ENCODE measurements at places on chromosomes 1 and 21.

DNA sequence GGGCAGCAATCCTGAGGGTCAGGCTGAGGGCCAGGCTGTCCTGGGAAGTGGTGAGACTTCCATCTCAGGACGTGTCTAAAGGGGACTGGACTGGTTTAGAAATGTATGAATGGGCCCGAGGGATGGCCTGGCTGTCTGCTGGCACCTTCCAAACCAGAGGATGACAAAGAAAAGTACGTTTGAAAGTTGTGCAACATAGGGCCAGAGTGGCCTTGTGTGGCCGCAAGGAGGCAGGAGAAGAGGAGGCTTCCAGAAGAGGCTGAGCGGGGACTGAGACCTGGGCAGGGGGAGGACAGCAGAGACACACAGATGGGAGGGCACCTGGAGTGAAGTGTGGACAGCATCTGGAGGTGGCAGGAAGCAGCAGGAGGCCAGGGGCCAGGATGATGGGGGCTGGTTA, 2.6 kb upstream of the SYTL1 start:
- no peak for DNase-seq

GRCh38 chr1:242567596-242567995, 43.1 kb upstream of the PLD5 start:
- no peak for DNase-seq

DNA sequence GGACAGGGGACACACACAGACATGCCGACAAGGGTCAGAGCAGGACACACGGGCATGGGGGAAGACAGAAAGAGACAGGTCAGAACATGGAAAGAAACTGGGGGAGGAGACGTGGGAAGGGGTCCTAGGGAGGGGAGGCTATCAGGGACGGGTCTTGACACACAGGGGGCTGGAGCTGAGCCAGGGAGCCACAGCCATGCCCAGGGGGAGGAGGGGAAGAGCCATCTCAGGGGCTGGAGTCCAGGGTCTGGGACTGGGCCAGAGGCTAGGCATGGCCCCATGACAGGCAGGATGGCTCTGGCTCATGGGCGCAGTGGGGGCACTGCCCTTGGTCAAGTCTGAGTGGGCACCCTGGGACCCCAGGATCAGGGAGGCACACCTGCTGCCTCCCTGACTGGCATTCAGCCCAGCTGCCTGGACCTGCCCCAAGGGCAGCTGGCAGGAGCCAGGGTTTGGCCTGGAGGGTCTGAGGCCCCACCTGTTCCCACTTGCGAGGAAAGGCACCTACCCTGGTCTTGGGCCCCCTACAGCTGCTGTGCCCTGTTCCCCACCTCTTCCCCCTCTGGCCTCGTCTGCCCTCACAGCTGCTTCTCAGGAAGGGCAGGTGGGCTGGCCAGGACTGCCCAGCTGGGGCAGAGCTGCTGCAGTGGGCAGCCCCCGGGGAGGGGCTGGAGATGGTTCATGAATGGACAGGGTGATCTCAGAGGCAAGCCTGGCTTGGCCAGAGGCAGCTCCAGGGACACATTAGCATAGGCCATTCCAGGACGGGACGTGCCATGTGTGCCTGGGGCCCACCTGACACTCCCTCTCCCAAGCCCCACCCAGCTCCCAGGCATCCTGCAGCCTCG, 42.9 kb downstream of the HSPG2 start:
- DNase-seq = no peak

GRCh38 chr1:229951856-229952534, 115.0 kb upstream of the GALNT2 start:
- DNase-seq = no peak

GRCh38 chr1:65904681-65905083, 112.0 kb downstream of the PDE4B start:
- no peak for DNase-seq

DNA sequence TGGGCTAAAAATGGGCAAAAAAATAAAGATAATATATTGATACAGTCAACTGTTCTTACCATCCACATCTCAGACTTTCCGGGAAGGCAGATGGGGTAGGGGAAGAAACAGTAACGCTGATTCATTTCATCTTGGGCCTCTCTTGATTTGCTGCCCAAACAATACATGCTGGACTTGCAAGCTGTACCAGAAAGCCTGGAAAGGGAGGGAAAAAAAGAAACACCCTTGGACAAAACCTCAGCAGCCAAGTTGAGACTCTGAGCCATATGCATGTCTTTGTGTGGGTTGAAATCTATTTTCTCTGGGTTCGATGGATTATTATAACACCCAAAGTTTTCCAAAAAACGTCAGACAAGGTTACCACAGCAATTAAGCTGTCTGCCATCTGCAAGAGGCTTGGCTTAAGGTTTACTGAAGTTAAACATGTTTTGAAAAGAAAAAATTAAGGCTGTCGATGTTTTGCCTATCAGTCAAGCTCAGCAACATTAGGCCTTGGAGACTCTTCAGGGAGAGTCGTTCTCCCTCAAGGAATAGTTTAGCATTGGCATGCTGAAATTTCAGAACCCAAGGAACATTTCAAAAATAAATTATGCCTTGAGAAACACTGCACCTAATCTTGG, 71.2 kb downstream of the PSMG1 start:
- DNase-seq = no peak

DNA sequence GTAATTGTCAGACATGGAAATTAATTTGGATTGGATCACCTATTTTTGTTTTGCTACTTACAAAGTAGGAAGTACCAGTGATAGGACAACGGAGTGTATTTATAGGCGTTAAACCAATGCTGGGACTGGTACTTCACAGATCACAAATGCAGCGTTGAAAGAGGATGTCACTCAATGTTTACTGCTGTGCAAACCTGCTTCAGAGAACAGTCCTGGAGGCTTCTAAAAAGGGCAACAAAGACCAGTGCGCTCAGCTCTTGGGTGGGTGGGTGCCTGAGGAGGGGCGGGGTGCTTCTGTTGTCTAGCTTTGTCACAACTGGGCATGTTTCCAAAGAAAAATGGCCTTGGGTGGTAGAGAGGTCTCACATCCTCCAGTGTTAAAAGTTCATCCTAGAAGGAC, 2.1 kb downstream of the C1orf21 start:
- DNase-seq = no peak

DNA sequence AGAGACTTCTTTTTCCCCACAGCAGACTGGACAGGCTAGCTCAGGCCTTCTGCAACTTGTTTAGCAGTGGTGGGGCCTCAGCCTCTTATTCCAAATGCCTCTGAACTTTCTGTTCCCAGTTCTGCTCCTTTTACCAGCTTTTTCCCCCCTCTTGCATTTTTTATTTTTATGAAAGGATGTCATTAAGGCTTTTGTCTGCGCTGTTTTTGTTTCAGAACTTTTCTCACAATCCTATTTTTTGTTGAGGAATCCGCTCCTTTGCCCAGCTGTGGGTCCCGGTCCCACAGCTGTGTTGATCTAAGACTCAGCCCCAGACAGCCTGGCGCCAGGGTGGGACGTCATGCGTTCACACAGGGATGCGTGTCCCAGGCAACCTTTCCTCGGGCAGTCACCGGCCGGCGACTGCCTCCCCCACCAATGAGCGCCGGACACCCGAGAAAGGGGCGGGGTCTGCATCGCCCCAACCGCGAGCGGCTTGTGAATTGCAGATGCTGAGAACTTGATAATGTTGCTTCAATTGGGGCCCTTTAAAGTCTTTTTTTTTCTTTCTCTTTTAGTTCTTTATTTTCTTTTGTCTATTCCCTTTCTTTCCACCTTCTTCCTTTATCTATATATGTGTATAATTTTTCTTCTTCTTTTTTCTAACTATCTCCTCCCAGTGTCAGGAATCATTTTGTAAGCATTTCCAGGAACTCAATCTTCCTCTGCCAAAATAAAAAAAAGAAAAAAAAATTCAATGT, 3.0 kb upstream of the ID3 start:
- DNase-seq = no peak

- DNase-seq = no peak
Observed at GRCh38 chr1:174160109-174160473, 771 bp downstream of the RABGAP1L start.

- no peak for DNase-seq
Observed at GRCh38 chr1:194104247-194104844, 917.9 kb upstream of the B3GALT2 start.

DNA sequence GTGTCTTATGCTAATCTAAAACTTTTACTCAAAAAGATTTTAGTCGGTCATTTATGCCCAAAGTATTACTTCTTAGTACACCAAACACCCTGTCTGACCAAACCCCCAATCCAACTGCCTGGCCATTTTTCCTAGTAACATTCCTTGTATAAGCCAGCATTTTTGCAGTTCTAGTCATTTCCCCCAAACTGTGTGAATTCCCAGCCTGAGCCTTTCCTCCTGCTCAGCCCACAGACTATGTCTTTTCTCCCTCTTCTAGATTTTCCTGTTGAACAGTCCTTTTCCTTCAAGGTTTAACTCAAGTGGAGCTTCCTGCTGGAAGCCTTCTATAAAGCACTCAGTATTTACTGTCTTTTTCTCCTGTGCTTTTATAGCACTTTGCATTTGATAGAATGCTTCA, 843.8 kb downstream of the USP25 start:
- DNase-seq = no peak

GRCh38 chr1:71490432-71490831, 409.6 kb upstream of the ZRANB2 start:
- DNase-seq = no peak

- no peak for DNase-seq
Observed at GRCh38 chr21:18275781-18276180, 31.1 kb downstream of the CHODL start.

GRCh38 chr1:53804791-53805505, 33.1 kb downstream of the NDC1 start:
- DNase-seq = no peak

DNA sequence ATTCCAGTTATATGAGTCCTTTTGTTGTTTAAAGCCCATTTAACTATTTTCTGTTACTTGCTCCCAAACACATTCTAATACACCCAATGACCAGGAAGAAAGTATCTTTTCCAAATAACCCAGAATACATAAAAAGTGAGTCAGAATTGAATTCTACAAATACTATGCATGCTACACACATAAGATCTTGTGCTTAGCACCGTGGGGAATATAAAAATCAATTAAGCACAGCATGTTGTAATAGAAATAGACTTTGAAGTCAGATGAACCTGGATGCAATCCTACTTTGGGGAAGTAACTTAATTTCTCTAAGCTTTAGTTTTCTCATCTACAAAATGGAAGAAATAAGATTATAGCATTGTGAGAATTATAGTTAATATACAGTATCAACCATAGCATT, 40.5 kb upstream of the MUTYH start:
- DNase-seq = no peak

DNA sequence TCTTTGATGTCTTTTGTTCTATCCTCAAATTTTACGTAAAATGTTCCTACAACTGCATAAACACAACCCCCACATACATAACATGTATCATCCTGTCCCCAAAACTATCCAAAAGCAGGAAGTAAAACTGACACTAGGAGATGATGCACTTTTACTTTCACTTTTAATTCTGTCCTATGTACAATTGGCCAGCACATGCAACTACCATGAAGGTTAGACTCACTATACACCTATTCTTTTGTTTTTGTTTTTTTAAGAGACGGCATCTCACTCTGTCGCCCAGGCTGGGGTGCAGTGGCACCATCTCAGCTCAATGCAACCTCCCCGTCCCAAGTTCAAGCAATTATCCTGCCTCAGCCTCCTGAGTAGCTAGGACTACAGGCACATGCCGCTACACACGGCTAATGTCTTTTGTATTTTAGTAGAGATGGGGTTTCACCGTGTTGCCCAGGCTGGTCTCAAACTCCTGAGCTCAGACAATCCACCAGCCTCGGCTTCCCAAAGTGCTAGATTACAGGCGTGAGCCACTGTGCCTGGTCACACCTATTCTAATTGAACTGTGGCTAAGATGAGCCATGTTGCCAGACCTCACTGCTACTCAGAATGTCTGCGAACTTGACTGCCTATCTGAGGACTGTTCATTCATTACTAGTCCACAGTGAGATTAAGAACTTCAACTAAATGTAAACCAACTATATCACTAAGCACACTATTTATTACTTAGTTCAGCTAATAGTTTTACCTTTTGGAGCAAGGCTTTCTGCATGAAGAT, 48.0 kb downstream of the TOR3A start:
- no peak for DNase-seq

DNA sequence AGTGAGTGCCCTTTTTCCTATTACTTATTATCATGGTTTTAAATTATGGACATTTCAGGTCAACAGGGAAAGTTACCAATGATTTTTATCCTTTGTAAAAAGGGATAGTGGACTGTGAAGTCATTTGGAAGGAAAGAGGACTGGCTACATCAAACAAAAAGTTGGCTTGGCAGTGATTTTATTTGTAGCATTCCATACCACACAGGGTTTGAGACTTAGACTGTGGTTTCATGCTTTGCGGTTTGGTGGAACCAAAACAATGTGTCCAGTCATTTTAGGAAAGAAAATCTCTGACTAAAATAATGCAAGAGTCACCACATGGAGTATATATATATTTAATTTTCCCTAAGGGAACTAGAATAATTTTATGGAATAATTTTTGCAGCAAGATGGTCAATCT, 239.5 kb downstream of the HMCN1 start:
- no peak for DNase-seq

DNA sequence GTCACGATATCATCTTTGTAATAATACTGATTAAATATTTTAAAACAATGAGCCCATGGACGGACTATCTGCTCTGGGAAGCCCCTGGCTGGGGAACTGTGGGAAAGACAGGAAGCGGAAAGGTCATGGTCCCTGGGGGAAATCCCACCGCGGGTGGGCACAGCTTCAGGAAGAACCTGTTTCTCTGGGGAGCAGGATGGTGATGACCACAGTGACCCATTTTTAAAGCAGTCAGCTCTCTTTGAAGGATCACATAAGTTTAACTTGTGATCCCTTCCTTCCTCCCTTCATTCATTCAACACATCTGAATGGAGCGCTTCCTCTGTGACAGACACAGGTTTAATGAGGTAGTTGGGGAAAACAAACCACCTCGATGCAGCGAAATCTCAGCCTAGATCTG, 73.0 kb downstream of the DHRS3 start:
- no peak for DNase-seq

DNA sequence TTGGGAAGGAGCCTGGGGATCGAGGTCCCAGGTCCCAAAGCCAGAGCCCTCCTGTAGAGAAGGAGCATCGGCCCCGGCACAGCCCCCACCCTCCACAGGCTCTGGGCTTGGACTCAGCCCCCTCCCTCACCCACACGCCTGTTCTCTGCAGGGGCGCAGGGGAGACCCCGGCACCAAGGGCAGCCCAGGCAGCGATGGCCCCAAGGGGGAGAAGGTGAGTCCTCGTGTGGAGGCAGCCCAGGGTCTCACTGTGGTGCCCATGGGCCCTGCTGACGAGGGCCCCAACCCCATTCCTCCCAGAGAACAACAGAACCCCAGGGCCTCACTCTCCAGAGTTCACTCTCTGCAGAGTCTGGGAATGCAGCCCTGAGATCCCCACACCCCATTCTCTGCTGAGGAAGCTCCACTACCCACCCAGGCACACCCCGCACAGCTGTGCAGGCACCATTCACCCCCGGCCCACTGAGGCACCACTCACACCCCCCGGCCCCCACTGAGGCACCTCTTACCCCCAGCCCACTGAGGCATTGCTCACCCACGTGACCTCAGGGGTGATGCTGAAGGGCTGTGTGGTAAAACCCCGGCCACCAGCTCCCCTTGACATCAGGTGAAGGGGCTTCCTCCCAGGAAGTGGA, 21.8 kb downstream of the COL6A2 start:
- no peak for DNase-seq

- no peak for DNase-seq
Observed at GRCh38 chr1:40273547-40274166, 15.6 kb downstream of the ZMPSTE24 start.

Measured in stimulated activated CD4-positive, alpha-beta T cell treated with anti-CD3 and anti-CD28 coated beads, TNF-alpha, amount 100 ng/mL, for 48 hours (primary cell).